ENCODE measurements at places on chromosomes 12 and 14. TPM values are rescaled to one million over a fixed set of nuclear protein-coding genes. Genes with fewer than 3 reads are reported as not detected.

DNA sequence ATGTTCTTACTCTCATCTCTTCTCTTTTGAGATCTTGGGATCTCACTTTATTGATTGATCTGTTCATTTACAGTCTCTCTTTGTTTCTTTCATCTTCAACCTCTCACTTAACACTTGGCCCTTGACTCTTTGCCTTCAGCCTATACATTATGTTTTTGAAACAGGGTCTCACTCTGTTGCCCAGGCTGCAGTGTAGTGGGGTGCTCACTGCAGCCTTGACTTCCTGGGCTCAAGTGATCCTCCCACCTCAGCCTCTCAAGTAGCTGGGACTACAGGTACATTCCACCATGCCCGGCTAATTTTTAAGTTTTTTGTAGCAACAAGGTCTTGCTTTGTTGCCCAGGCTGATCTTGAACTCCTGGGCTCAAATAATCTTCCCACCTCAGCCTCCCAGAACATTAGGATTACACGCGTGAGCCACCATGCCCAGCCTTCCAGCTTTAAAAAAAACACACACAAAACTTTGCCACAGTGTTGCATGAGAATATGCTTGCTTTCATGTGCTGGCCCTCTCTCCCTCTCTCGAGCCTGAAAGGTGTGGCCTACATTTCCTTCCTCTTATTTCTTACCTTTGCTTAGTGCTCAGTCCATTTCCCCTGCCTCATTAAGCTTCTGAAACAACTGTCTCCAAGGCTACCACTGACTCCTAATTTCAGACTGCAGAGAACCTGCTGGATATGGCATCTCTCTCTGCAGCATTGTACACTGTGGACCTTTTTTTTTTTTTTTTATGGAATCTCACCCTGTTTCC is 9.9 kb downstream of the DIP2B start:
- no peak overlapping the region for H3K4me3 ChIP-seq
- H3K36me3 ChIP-seq: no peaks in the 10 kb centered on the region
- H3K27ac ChIP-seq: no peak overlapping the region
- no peaks in the 10 kb centered on the region for H3K27me3 ChIP-seq
- peaks cover 7% of the 10 kb centered on the region for H3K4me1 ChIP-seq
- DNase-seq: no peak

DNA sequence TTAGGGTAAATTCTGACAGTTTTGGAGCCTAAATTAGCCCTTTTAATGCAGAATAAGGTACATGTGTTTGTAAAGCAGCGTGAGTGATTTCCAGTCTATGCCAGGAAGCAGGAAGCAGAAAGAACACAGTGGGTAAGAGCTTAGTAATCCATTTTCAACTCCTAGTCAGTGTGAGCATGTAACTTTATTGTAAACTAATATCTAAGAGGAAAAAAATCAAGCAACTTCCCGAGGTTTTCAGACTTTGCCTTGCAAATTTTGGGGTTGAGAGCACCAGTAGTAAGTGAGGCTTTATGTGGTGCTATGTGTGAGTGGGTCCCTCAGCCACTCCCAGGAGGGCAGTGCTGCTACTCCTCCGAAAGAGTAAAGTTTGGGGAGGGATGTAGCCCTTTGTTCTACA is 2.9 kb downstream of the CIPC start:
- no peaks in the 10 kb centered on the region for H3K27me3 ChIP-seq
- DNase-seq: no peak
- peaks cover 12% of the 10 kb centered on the region for H3K4me1 ChIP-seq
- no peak overlapping the region for H3K4me3 ChIP-seq
- H3K27ac ChIP-seq: no peak overlapping the region

DNA sequence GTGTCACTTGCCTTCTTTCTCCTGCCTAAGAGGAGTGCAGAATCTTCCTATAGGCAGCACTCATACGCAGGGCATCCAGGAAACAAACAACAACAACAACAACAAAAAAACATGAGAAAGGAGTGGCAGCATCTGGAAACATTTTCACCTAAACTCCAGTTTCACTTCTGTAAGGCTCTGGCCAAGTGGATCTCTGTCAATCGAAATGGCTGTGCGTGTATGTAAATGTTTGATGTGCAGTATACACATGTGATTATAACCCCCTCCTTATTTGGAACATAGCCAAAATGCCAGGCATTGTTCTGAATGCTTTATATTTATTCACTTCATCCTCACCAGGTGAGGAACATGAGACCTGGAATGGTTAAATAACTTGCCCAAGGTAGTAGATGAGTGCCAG is 76.8 kb downstream of the COX16 start:
- no peak overlapping the region for H3K27ac ChIP-seq
- H3K4me1 ChIP-seq: no peaks in the 10 kb centered on the region
- no peak for DNase-seq
- no peaks in the 10 kb centered on the region for H3K36me3 ChIP-seq
- H3K4me3 ChIP-seq: no peak overlapping the region

GRCh38 chr12:108193493-108193892 is 64.4 kb downstream of the WSCD2 start:
- no peak overlapping the region for H3K27ac ChIP-seq
- no peaks in the 10 kb centered on the region for H3K36me3 ChIP-seq
- no peak overlapping the region for H3K4me3 ChIP-seq
- H3K4me1 ChIP-seq: no peaks in the 10 kb centered on the region
- H3K27me3 ChIP-seq: no peaks in the 10 kb centered on the region
- no peak for DNase-seq

DNA sequence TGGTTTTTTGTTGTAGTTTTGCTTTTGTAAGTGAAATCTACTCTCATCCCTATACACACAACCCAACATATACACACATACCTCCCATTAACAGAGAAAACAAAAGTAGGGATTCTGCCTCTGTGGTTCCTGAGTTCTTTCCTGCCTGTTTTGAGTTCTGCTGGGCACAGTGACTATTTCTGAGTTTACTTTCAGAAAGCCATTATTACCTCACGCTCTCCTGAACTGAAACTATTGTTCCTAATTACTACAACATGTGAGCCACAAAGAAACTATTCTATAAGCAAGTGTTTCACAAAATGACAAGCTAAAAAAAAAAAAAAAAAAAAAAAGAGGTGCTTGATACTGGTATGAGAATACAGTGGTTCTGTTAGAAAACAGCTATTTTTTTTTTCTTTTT is 110.9 kb downstream of the ALG10B start:
- H3K4me3 ChIP-seq: no peak overlapping the region
- no peaks in the 10 kb centered on the region for H3K4me1 ChIP-seq
- H3K27me3 ChIP-seq: no peaks in the 10 kb centered on the region

DNA sequence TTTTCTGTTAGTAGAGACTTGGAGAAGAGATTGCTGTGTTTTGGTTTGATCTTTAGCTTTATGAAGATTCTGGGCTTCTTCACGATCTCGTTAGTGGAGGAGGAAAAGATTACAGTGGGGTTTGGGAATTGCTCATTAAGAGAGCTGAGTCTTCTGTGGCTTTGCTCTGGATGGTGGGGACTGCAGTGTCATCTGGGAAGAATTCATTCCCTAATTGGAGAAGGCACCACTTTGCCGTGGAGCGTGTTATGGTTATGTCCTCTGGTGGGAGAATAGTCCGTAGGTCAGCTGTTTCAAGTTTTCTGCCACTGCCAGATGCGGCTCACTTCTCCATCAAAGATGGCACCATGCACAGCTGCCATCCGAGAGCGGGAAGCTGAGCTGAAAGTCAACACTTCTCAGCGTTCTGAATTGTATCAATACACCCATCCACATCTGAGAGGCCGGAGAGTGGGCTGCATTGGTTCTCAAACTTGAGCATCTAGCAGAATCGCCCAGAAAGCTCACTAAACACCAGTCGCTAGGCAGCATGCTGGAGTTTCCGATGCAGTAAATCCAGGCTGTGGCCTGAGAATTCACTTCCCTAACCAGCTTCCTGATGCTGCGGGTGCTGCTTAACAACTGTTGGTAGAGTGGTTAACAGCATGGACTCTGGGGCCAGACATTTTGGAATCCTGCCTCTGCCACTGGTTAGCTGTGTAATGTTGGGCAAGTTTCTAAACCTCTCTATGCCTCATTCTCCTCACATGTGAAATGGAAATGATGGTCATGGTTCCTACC is 117.8 kb downstream of the PLXNC1 start:
- no peaks in the 10 kb centered on the region for H3K27me3 ChIP-seq
- no peak for DNase-seq
- no peak overlapping the region for H3K27ac ChIP-seq
- H3K4me1 ChIP-seq: no peaks in the 10 kb centered on the region
- no peaks in the 10 kb centered on the region for H3K36me3 ChIP-seq
- H3K4me3 ChIP-seq: no peak overlapping the region

- H3K27me3 ChIP-seq: peaks cover 58% of the 10 kb centered on the region
- H3K4me1 ChIP-seq: peaks cover 3% of the 10 kb centered on the region
- no peak overlapping the region for H3K27ac ChIP-seq
- peak overlapping the region; percentile 35 for H3K4me3 ChIP-seq
- H3K36me3 ChIP-seq: no peaks in the 10 kb centered on the region
These were observed 11.6 kb downstream of the SIX1 start for GRCh38 chr14:60637479-60638315.

DNA sequence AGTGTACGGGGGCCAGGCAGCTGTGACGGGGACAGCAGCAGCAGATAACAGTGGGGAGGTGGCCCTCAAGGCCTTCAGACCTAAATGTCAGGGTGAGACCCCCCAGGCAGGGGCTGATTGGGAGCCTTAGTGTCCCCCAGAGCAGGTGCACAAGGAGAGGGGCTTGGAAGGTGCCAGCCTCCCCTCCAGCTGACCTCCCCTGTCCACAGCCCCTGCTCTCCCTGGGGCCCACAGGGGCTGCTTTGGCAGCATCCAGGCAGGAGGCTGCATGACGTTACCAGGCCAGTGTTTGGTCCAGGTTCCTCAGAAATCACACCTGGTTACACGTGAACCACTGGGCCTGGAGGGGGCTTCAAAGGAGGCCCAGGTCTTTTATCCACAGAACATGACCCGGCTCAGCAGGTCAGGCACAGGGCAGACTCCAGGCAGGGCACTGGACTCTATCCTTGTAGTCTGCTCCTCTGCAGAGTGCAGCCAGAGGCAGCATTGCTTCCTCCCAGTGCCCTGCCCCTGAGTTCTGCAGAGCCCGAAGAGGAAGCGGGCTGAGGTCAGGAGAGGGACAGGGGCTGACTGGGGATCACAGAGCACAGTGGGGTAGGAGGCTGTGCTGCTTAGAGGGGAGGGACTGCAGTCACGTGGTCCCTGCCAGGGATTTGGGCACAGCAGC is 2.6 kb upstream of the TRMT61A start:
- H3K36me3 ChIP-seq: no peaks in the 10 kb centered on the region
- peak; percentile 61 for DNase-seq
- H3K4me3 ChIP-seq: no peak overlapping the region
- no peak overlapping the region for H3K27ac ChIP-seq
- H3K27me3 ChIP-seq: no peaks in the 10 kb centered on the region

GRCh38 chr12:30806989-30807694 is 52.4 kb upstream of the CAPRIN2 start:
- no peak overlapping the region for H3K4me3 ChIP-seq
- H3K27ac ChIP-seq: no peak overlapping the region
- no peaks in the 10 kb centered on the region for H3K4me1 ChIP-seq
- H3K27me3 ChIP-seq: no peaks in the 10 kb centered on the region
- no peaks in the 10 kb centered on the region for H3K36me3 ChIP-seq

DNA sequence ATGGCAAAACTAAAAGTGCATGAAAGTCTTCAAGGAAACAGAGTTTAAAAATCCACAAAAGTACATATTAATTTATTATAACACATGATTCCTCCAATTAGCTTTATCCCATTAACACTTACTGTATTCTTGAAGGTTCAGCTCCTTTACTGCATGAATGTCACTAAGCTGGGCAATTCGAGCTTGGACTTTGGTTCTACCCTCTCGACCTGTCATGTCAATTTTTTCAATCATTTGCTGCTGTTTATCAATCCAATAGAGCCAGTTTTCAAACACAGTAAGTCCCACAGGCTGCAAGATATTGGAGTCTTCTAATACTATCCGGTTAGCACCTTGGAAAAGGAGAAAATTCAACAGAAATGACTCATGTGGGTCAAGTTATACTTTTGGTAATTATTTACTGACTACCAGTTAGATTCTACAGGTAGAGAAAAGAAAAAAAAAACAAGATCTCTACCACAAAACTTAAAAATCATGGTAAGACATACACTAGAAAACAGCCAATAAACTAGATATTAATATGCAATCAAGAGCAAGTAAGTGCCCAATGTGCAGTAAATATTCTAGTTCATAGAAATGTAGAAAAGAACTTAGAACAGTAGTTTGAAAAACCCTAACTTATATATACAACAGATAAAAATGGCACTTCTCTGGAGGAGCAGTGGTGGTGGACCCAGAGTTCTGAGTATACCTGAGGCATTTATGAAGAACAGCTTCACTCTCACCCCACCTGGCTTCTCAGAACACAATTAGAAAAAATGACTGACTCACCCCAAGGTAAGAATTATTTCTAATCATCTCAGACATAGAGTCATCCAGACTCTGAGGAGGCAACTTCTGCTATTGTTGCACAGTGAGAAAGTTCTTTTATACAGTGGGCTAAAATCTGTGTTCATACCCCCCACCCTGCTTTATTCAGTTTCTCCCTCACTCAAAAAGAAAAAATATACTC is 67.7 kb downstream of the BCL2L14 start:
- H3K4me1 ChIP-seq: no peaks in the 10 kb centered on the region
- H3K36me3 ChIP-seq: no peaks in the 10 kb centered on the region
- no peak for DNase-seq
- H3K27me3 ChIP-seq: no peaks in the 10 kb centered on the region
- H3K27ac ChIP-seq: no peak overlapping the region
- no peak overlapping the region for H3K4me3 ChIP-seq

DNA sequence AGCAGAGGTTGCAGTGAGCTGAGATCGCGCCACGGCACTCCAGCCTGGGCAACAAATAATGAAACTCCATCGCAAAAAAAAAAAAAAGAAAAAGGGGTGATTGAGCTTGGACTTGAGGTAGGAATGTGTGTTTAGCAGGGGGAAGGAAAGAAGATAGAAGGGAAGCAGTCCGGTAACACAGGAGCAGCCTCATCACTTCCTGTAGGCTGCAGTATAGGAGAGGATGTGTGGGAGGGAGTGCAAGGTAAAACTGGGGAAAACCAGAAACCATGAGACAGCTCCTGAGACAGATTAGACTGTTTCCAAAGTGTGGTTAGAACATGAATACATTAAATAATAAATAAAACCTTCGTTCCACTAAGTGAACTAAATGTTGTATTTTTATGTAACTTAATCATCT is 49.2 kb downstream of the FGD4 start:
- H3K27me3 ChIP-seq: no peaks in the 10 kb centered on the region
- H3K4me3 ChIP-seq: no peak overlapping the region
- peaks cover 19% of the 10 kb centered on the region for H3K4me1 ChIP-seq
- H3K36me3 ChIP-seq: no peaks in the 10 kb centered on the region
- no peak for DNase-seq

GRCh38 chr12:33770652-33771051 is 251.6 kb upstream of the ALG10 start:
- no peak for DNase-seq
- no peaks in the 10 kb centered on the region for H3K4me1 ChIP-seq
- H3K36me3 ChIP-seq: no peaks in the 10 kb centered on the region
- no peak overlapping the region for H3K4me3 ChIP-seq
- H3K27me3 ChIP-seq: no peaks in the 10 kb centered on the region

The IL22 gene
- total RNA-seq: not detected

The CFAP54 gene
- total RNA-seq: 0.03 TPM

The ERBB3 gene
- total RNA-seq: 106 TPM

The KLRK1 gene
- 0.69 TPM for total RNA-seq

The KRT77 gene
- total RNA-seq: not detected

Measured in pancreas (tissue), 10 donors.